ENCODE measurements at places on chromosomes 11 and 22.

GRCh38 chr11:119236891-119237290 lies 30.8 kb downstream of the CBL start:
- DNase-seq, result no peak

GRCh38 chr11:116275635-116276034 lies 497.2 kb downstream of the BUD13 start:
- DNase-seq, result no peak

- no peak for DNase-seq
These were observed 3.2 kb upstream of the BIRC2 start for GRCh38 chr11:102343809-102344208.

- no peak for DNase-seq
These were observed 75.8 kb upstream of the SESN3 start for GRCh38 chr11:95306801-95307200.

DNA sequence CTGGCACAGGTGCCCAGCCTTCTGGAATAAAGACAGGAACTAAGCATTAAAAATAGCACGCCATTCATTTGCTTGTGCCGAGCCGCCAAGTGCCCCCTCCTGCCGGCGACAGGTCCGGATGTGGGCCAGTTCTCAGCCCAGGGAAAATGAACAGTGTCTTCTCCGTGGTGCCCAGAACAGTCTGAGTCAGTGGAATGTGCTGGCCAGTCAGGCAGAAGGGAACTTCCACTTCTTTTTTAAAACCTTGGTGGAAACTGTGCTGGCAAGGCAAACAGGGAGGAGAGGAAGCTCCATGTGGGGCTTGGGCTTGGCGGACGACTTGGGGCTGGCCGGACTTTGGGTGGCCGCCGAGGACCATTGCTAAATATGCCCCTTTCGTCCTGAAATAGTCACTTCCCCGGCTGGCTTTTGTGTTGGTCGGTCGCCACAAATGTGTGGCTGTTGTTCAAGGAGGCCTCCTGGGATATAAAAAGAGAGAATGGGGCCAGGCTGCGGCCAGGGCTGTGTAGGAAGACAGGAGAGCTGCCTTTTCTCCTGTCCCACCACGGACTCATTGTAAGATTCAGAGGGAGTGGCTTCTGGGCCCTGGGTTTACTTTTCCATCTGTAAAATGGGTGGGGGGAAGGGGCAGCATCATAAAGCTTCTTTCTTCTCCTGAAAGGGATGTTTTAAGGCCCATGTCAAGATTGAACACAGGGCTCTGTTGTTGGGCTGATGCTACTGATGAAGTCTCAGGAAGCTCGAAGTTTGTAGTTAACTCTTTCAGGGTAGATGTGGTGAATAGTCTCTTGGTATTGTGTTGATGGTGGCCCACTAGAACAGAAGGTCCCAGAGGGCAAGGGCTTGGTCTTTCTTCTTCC lies 101.0 kb downstream of the PTPRJ start:
- DNase-seq, result no peak
